Retinal pigment epithelial cell (primary cell): ENCODE measurements at places on chromosomes 3 and 15.

DNA sequence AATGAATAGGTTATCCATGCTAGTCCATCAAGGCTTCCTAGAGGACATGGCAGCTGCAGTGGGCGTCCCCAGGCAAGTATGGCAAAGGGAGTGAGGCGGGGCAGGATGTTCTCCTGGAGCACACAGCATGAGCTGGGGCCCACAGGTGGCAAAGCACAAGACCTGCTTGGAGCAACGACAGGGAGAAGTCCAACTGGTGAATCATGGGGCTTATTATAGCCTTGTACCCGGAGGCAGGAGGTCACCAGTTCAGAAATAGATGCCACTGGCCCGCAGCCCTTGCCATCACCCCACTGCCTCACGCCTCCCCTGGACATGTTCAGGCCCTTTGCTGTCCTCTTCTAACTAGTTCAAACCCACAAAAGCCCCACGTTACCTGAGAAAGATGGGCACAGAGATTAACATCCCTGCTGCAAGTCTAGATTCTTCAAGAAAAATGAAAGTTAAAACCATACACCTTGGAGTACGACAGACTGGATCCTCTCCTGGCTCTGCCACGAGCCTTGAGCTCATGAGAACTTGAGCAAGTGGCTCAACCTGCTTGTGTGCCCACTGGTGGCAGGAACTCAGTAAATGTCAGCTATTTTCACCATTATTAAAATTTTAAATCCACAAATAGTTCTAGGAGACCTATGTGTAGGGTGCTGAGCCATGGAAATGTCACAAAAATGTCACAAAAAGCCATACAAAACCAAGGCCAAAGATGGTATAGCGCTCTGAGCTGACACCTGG is 1.8 kb upstream of the SRGAP3 start:
- DNase-seq: no peak

GRCh38 chr3:109131276-109131675 is 5.2 kb upstream of the C3orf85 start:
- no peak for DNase-seq

DNA sequence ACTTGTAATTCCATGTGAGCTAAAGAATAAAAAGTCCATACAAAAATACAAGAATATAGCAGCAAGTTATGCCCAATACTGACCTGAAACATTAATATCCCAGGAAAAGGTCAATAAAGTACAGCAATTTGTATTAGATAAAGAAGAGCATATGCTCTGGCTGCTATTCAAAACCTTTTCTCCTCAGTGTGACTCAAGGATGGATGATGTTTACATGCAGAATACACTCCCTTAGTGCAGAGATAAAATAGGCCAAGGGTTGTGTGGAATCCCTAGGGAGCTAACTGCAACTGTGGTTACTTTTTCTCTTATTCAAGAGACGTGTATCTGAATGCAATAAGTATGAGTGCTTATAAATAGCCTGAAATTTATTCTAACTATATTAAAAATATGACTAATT is 78.7 kb downstream of the SLC9A9 start:
- DNase-seq: no peak

DNA sequence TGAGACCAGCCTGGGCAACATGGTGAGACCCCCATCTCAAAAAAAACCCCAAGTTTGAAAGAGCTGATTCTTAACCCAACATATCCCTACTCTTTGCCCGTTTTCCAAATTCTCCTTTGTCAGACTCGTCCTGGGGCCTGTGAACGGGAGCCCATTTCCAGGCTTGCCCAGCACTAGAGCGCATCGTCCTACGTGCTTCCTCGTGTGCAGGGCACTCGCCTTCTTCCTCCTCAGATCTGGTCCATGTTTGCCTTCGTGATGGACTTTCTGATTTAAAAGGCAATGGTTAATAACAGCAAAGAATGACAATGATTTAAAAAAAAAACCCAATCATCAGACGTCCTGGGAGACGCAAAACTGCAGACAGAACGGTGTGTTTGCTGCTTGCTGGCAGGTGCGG is 10.1 kb downstream of the MELTF start:
- DNase-seq: no peak

- DNase-seq: no peak
These were observed 240.6 kb upstream of the GOLIM4 start for GRCh38 chr3:168336276-168336675.

- peak; percentile 12 for DNase-seq
These were observed 4.7 kb downstream of the LRRC15 start for GRCh38 chr3:194364652-194365434.

- DNase-seq: no peak
These were observed 41.9 kb downstream of the NCK1 start for GRCh38 chr3:136903899-136904298.

- no peak for DNase-seq
These were observed 67.9 kb downstream of the ATP8B4 start for GRCh38 chr15:50050986-50051743.

- no peak for DNase-seq
These were observed 7.5 kb downstream of the STRIT1 start for GRCh38 chr3:155285936-155286335.

- DNase-seq: no peak
These were observed 597 bp downstream of the P2RY12 start for GRCh38 chr3:151383956-151384355.

DNA sequence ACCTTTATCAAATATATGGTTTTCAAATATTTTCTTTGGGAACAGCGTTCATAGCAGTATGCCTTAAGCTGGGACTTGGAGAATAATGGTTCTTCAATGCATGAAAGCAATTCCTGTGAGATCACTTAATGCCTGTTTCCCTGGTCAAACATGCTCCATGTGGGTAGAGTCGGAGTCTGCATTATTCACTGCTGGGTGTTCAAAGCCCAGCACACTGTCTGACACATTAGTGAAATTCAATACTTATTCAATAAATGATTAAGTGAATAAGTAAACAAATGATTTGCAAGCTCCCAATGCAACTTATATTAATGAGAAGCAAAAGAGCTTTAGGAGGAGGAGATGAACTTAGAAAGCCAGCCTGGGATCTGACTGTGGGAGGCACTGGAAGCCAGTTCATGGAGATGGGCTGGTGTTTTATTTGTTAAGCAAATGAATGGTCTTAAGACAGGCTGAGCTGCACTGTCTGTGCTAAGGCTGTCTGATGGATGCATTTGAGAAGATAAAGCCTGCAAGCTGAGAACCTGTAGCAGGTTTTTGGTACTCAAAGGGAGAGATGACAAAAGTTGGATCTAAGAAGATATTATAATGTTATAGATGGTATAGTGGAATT is 490.8 kb downstream of the MCTP2 start:
- no peak for DNase-seq
